Sigmoid colon (tissue), 7 donors: ENCODE measurements at places on chromosomes 2 and 18.

DNA sequence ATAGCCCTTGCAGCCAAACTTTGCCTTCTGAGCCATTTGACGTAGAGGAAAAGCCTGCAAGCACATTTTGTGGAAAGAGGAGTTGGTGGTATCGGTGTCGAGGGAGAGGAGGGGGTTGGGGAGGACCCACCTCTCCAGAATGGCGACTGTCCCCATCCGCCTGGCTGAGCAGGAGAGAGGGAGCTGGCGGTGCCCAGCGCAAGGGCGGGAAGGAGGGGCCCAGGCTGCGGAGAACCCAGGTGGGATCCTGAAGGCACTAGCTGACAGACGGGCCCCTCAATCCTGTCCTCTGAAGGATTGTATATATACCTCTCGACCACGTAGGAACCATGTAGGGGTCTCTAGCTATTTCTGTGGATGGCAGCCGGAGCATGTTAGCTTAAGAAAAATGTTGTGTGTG, 200.3 kb downstream of the LOXHD1 start:
- DNase-seq: no peak
- no peak overlapping the region for H3K27ac ChIP-seq
- no peak overlapping the region for H3K4me3 ChIP-seq
- H3K36me3 ChIP-seq: no peaks in the 10 kb centered on the region

DNA sequence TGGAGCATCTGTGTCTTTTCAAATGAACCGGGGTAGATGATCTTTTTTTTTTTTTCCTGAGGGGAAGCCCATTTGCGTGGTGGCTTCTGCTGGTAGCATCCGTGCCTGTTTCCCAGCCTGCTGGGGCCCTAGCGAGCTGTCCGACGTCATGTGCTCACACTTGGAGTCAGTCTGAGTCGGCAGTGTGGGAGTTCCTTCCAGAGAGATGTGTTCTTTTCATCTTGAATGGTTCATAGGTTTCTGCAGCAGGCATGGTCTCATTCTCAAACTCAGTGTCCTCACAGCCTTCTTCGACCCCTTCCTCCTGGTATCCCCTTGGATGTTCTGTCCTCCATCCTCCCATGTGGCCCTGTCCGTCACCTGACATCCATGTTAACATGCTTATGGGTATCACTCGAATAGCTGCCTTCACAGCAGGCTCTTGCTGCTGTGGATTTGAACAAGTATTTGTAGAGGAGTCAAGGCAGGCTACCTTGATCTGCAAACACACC, 51.0 kb downstream of the LDLRAD4 start:
- peak overlapping the region; percentile 78 for H3K27ac ChIP-seq
- no peak overlapping the region for H3K4me3 ChIP-seq
- no peaks in the 10 kb centered on the region for H3K36me3 ChIP-seq
- H3K4me1 ChIP-seq: no peaks in the 10 kb centered on the region
- peak; percentile 87 for DNase-seq

GRCh38 chr2:29519338-29519925, 402.0 kb downstream of the ALK start:
- H3K4me1 ChIP-seq: no peaks in the 10 kb centered on the region
- DNase-seq: no peak

- DNase-seq: no peak
- peaks cover 23% of the 10 kb centered on the region for H3K4me1 ChIP-seq
- no peaks in the 10 kb centered on the region for H3K27me3 ChIP-seq
- peak overlapping the region; percentile 95 for H3K27ac ChIP-seq
- H3K36me3 ChIP-seq: no peaks in the 10 kb centered on the region
- peak overlapping the region; percentile 86 for H3K4me3 ChIP-seq
Measured at GRCh38 chr2:113755835-113756354, 547 bp downstream of the SLC35F5 start.

- H3K36me3 ChIP-seq: no peaks in the 10 kb centered on the region
- DNase-seq: peak; percentile 60
- H3K4me1 ChIP-seq: peaks cover 80% of the 10 kb centered on the region
- peak overlapping the region; percentile 52 for H3K27ac ChIP-seq
- H3K27me3 ChIP-seq: no peaks in the 10 kb centered on the region
- H3K4me3 ChIP-seq: no peak overlapping the region
Measured at GRCh38 chr2:239256350-239256743, 144.5 kb downstream of the HDAC4 start.

- H3K4me3 ChIP-seq: no peak overlapping the region
- no peaks in the 10 kb centered on the region for H3K27me3 ChIP-seq
- no peaks in the 10 kb centered on the region for H3K4me1 ChIP-seq
- no peak overlapping the region for H3K27ac ChIP-seq
- H3K36me3 ChIP-seq: no peaks in the 10 kb centered on the region
Measured at GRCh38 chr2:75076088-75076487, 117.6 kb downstream of the POLE4 start.

GRCh38 chr2:173797586-173798263, 167.4 kb downstream of the SP3 start:
- no peak overlapping the region for H3K27ac ChIP-seq
- H3K27me3 ChIP-seq: no peaks in the 10 kb centered on the region
- no peaks in the 10 kb centered on the region for H3K36me3 ChIP-seq
- H3K4me3 ChIP-seq: no peak overlapping the region

GRCh38 chr2:165436559-165436958, 32.9 kb upstream of the CSRNP3 start:
- H3K36me3 ChIP-seq: no peaks in the 10 kb centered on the region
- H3K4me3 ChIP-seq: no peak overlapping the region
- no peak overlapping the region for H3K27ac ChIP-seq
- no peak for DNase-seq
- no peaks in the 10 kb centered on the region for H3K4me1 ChIP-seq

- H3K27ac ChIP-seq: no peak overlapping the region
- no peaks in the 10 kb centered on the region for H3K36me3 ChIP-seq
- no peak overlapping the region for H3K4me3 ChIP-seq
- no peak for DNase-seq
- no peaks in the 10 kb centered on the region for H3K4me1 ChIP-seq
Measured at GRCh38 chr18:67483237-67483636, 33.3 kb downstream of the DSEL start.

GRCh38 chr2:201483342-201483741, 31.8 kb downstream of the STRADB start:
- no peaks in the 10 kb centered on the region for H3K4me1 ChIP-seq
- H3K4me3 ChIP-seq: no peak overlapping the region

- no peaks in the 10 kb centered on the region for H3K4me1 ChIP-seq
- DNase-seq: no peak
- no peaks in the 10 kb centered on the region for H3K36me3 ChIP-seq
- H3K4me3 ChIP-seq: no peak overlapping the region
- no peaks in the 10 kb centered on the region for H3K27me3 ChIP-seq
Measured at GRCh38 chr18:37672932-37673595, 107.5 kb upstream of the CELF4 start.

- H3K4me1 ChIP-seq: peaks cover 13% of the 10 kb centered on the region
- DNase-seq: no peak
- H3K27me3 ChIP-seq: no peaks in the 10 kb centered on the region
- no peak overlapping the region for H3K27ac ChIP-seq
Measured at GRCh38 chr18:32315881-32316280, 126.0 kb downstream of the MEP1B start.

DNA sequence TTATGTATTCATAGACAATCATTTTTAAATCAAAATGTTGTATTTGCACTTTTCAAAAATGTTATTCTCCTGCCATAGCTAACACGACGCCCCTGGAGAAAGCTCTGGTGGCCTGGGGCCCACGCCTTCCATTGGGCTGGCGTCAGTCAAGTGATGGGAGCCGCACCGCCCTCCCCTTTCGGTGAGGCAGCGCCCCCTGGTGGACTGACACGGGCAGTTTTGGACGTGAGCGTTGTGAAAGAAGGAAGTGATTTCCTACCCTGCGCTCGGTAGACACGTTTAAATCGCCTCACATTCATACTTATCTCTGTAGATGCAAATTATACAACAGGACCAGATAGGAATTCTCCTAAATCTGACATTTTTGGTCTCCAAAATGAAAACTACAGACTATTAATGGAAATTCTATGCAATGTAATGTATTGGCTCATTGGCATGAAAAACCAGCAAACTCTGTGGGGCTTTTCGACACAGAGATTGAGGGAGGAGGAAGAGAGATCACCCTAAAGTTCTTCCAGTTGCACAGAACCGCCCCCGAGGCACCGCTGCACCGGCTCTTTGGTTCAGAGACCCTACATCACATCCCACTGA, 326.2 kb upstream of the SOX11 start:
- H3K4me3 ChIP-seq: no peak overlapping the region
- no peak overlapping the region for H3K27ac ChIP-seq
- DNase-seq: peak; percentile 79
- H3K27me3 ChIP-seq: no peaks in the 10 kb centered on the region
- no peaks in the 10 kb centered on the region for H3K36me3 ChIP-seq

GRCh38 chr2:111950236-111950635, 51.8 kb downstream of the MERTK start:
- peaks cover 26% of the 10 kb centered on the region for H3K4me1 ChIP-seq
- no peak overlapping the region for H3K4me3 ChIP-seq
- no peak for DNase-seq
- H3K27me3 ChIP-seq: no peaks in the 10 kb centered on the region
- H3K36me3 ChIP-seq: no peaks in the 10 kb centered on the region

DNA sequence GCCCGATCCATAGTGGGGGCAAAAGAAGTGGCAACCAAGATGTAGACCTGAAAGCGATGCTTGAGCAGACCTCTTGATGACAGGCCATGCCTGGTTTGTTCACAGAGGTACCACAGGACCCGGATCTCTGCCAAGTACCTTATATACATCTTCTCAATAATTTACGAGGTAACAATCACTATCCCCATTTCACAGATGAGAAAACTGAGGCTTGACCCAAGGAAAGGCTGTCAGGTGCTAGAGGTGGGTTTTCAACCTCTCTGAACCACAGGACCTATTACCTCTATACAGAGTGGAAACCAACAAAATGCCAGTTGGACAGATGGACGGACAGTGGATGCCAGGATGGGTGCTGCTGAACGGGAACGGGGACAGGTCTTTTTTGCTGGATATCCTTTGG, 13.8 kb upstream of the DIS3L2 start:
- H3K27ac ChIP-seq: no peak overlapping the region
- DNase-seq: no peak
- H3K4me1 ChIP-seq: no peaks in the 10 kb centered on the region
- H3K4me3 ChIP-seq: no peak overlapping the region

DNA sequence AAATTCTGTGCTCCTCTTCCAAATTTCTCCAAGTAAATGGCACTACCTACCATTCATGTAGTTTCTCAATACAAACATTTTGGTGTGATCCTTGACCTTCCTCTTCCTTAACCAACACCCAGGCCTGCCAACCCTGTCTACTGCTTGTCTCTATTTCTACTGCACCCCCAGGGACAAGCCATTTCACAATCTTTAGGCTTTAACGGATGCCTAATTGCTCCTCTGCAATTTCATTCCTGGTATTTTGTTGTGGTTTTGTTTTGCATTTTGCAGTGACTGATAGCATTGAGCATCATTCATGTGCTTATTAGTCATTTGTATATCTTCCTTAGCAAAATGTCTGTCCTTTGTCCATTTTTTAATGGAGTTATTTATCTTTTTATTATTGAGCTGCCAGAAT, 10.0 kb downstream of the FAP start:
- no peak for DNase-seq
- H3K36me3 ChIP-seq: no peaks in the 10 kb centered on the region
- H3K27me3 ChIP-seq: no peaks in the 10 kb centered on the region
- H3K27ac ChIP-seq: no peak overlapping the region
- no peak overlapping the region for H3K4me3 ChIP-seq

- H3K27ac ChIP-seq: no peak overlapping the region
- H3K27me3 ChIP-seq: no peaks in the 10 kb centered on the region
- H3K36me3 ChIP-seq: no peaks in the 10 kb centered on the region
- DNase-seq: no peak
Measured at GRCh38 chr18:77851802-77852201, 602.2 kb downstream of the GALR1 start.

DNA sequence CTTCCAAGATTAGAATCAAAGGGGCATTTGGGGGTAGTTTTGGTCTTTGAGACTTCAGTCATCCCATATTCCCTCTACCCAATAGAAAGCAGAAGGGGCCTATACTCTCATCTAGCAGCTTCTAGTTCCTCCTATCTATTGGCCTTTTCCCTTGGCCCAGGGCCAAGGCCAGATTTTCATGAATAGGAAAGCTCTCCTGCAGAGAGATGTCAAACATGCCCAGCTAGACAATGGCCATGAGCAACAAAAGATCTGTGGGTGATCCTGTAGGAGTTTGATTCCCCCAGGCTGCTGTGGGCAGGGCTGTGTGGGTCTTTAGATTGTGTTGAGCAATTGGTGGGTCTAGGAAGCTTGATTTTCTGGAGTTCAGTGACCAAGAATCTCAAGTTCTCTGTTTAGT, 2.9 kb upstream of the ADCYAP1 start:
- DNase-seq: no peak
- H3K27me3 ChIP-seq: peaks cover 52% of the 10 kb centered on the region
- H3K4me1 ChIP-seq: peaks cover 20% of the 10 kb centered on the region
- no peak overlapping the region for H3K27ac ChIP-seq
- H3K36me3 ChIP-seq: no peaks in the 10 kb centered on the region
- H3K4me3 ChIP-seq: no peak overlapping the region

GRCh38 chr2:138720035-138720838, 60.0 kb downstream of the NXPH2 start:
- no peak overlapping the region for H3K27ac ChIP-seq
- H3K4me3 ChIP-seq: no peak overlapping the region
- H3K27me3 ChIP-seq: no peaks in the 10 kb centered on the region
- H3K4me1 ChIP-seq: no peaks in the 10 kb centered on the region

DNA sequence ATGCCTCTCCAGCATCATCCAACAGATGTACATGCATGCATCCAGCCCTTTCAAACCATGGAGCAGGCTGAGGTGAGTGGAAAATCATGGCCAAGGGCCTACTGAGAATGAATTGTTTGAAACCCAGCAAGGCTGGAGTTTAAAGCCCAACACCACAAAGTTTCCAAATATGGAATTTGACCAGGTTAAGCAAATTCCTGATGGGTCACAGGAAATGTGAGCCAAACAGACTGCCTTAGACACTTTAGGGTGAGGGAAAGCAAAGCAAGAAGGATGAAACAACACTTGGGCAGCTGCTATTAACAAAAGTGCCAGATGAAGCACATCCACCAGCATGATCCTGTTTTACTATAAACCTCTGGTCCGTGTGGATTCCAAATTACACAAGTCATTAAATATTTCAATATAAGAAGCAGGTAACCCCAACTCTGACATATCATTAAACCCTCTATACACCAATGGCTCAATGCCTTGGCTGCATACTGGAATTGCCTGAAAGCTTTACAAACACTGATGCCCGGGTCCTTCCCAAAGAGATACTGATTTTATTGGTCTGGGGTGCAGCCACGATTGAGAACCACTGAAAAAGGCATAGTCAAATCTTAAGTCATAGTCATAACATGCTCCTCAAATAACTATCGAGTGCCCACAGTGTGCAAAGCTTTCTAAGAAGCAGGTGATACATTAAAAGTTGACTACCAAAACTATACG, 9.1 kb downstream of the KLF7 start:
- H3K4me3 ChIP-seq: no peak overlapping the region
- H3K4me1 ChIP-seq: no peaks in the 10 kb centered on the region
- no peaks in the 10 kb centered on the region for H3K36me3 ChIP-seq
- no peaks in the 10 kb centered on the region for H3K27me3 ChIP-seq
- H3K27ac ChIP-seq: peak overlapping the region; percentile 9
- DNase-seq: no peak

GRCh38 chr2:171592036-171592555, 69.8 kb downstream of the CYBRD1 start:
- no peaks in the 10 kb centered on the region for H3K4me1 ChIP-seq
- no peak for DNase-seq
- no peak overlapping the region for H3K27ac ChIP-seq
- no peaks in the 10 kb centered on the region for H3K36me3 ChIP-seq
- no peaks in the 10 kb centered on the region for H3K27me3 ChIP-seq

- H3K36me3 ChIP-seq: no peaks in the 10 kb centered on the region
- no peak overlapping the region for H3K27ac ChIP-seq
- H3K4me1 ChIP-seq: no peaks in the 10 kb centered on the region
- DNase-seq: no peak
Measured at GRCh38 chr2:6139142-6139541, 447.0 kb downstream of the SOX11 start.
